Activated naive CD4-positive, alpha-beta T cell treated with anti-CD3 and anti-CD28 coated beads, Interleukin-2, amount 10 ng/mL, durations not matched to agents 5 hours and 36 hours (primary cell): ENCODE measurements at places on chromosomes 3 and 15. TPM values are rescaled to one million over a fixed set of nuclear protein-coding genes. Genes with fewer than 3 reads are reported as not detected.

The TMEM41A gene
- 19.9 TPM for total RNA-seq

The TMEM266 gene
- not detected for total RNA-seq

The GJD2 gene
- total RNA-seq = not detected

The TEX55 gene
- not detected for total RNA-seq

The PIK3CB gene
- 11.9 TPM for total RNA-seq

The EPB42 gene
- total RNA-seq = not detected

The ZNF860 gene
- not detected for total RNA-seq

The ZBTB20 gene
- total RNA-seq = 15.1 TPM

The DNASE1L3 gene
- not detected for total RNA-seq

The ATP6V1A gene
- 35.9 TPM for total RNA-seq

The LEO1 gene
- 27.3 TPM for total RNA-seq

The GPR149 gene
- not detected for total RNA-seq

The CYP8B1 gene
- total RNA-seq = not detected

The LRRC31 gene
- total RNA-seq = not detected

The ITPKA gene
- total RNA-seq = 0.33 TPM

The SKOR1 gene
- total RNA-seq = 0.30 TPM

The DNAH1 gene
- 26.3 TPM for total RNA-seq

The ARRDC4 gene
- total RNA-seq = 0.43 TPM

The FBXO40 gene
- not detected for total RNA-seq

The CHDH gene
- total RNA-seq = 0.20 TPM

The CLDN16 gene
- total RNA-seq = not detected

The GOLGA8S gene
- total RNA-seq = 0.07 TPM

The SCN11A gene
- not detected for total RNA-seq

The AGBL1 gene
- total RNA-seq = not detected

The SH3GL3 gene
- not detected for total RNA-seq

The CNTN4 gene
- total RNA-seq = not detected

The GRIP2 gene
- total RNA-seq = 0.07 TPM

The EPHB1 gene
- total RNA-seq = 0.87 TPM

The SGO1 gene
- total RNA-seq = 28.7 TPM

The VIPR1 gene
- total RNA-seq = 39.4 TPM

The ASB14 gene
- total RNA-seq = not detected

The SLC30A4 gene
- 3.6 TPM for total RNA-seq

The CDV3 gene
- 215 TPM for total RNA-seq

The GPR171 gene
- total RNA-seq = 252 TPM

The LMAN1L gene
- total RNA-seq = 0.67 TPM

The CSPG4 gene
- 0.02 TPM for total RNA-seq

The SLC12A8 gene
- total RNA-seq = 0.34 TPM

The ZBTB11 gene
- total RNA-seq = 30.6 TPM

The HYKK gene
- 4.0 TPM for total RNA-seq

The HIGD2B gene
- 0.25 TPM for total RNA-seq

The LNP1 gene
- 1.2 TPM for total RNA-seq

The SLC49A4 gene
- total RNA-seq = 3.9 TPM

The ADPRH gene
- 1.2 TPM for total RNA-seq

The TGM5 gene
- not detected for total RNA-seq

The HESX1 gene
- 0.24 TPM for total RNA-seq

The SRP14 gene
- total RNA-seq = 145 TPM

The XCR1 gene
- not detected for total RNA-seq

The MOBP gene
- total RNA-seq = not detected

The EFHB gene
- not detected for total RNA-seq
